Bronchial epithelial cell (primary cell): ENCODE measurements at places on chromosomes 2 and 18. TPM values are rescaled to one million over a fixed set of nuclear protein-coding genes. Genes with fewer than 3 reads are reported as not detected.

DNA sequence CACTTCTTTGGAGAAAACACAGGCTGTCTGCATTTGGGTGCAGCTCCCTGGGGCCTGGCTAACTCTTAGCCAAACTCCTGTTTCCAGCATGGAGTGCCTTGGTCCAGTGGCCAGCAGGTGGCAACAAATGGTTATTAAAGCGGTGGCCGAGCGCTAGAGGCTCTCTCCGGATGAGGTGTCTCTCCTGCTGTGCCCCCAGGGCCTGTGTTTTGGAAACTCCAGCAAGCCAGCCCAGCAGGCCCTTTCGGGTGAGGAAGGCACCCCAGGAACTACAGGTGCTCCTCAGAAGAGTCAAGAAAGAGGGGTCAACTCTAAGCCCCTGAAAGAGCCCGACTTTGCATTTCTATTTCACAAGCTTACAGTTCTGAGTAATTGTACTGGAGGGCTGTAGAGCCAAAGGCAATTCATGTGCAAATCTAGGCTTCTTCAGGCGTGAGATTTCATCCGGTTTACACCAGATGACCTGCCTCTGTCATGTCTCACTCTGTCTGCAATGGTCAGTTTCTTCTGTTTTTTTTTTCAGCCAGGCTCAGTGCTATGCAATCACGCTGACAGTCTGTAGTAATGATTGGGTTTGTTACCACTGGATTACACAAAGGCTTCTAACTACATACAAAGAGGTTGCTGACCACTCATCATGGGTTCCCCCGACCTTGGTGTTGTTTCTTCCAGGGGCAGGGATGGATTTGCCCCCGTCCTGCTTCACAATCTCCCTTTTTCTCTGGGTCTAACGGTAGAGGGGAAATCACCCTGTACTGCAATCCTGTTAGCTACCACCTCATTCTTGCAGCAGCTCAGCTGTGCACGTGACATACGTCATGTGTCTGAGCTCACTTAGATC is 7.6 kb upstream of the CHRNA1 start:
- DNase-seq: peak; percentile 60

- DNase-seq: peak; percentile 88
Observed at GRCh38 chr2:162118166-162119031, 33.6 kb downstream of the GCG start.

DNA sequence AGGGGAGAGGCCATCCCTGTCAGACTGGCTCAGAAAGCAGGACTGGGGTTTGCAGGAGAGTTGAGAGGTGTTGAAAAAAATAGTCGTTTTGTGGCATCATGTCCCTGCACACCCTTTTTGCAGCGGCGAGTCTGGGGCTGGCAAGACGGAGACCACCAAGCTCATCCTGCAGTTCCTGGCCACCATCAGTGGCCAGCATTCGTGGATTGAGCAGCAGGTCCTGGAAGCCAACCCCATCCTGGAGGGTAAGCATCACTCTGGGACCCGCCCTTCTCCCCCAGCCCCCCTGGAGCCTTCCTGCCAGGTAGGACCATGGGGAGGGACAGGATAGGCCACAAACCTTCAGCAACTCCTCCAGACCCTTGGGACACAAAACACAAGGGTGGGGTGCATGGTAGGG is 34.2 kb downstream of the MYO7B start:
- no peak for DNase-seq

- DNase-seq: peak; percentile 1
Observed at GRCh38 chr2:181575650-181576025, 81.3 kb downstream of the CERKL start.

GRCh38 chr2:134324947-134325346 is 71.1 kb downstream of the MGAT5 start:
- DNase-seq: no peak

- DNase-seq: peak; percentile 72
Observed at GRCh38 chr2:146814971-146815370, 1029.9 kb upstream of the ACVR2A start.

- no peak for DNase-seq
Observed at GRCh38 chr2:17030047-17030446, 364.4 kb upstream of the CYRIA start.

GRCh38 chr2:212254339-212254738 is 284.3 kb downstream of the ERBB4 start:
- no peak for DNase-seq

- no peak for DNase-seq
Observed at GRCh38 chr2:17000184-17000482, 334.5 kb upstream of the CYRIA start.

- no peak for DNase-seq
Observed at GRCh38 chr18:58284699-58285448, 240.8 kb downstream of the NEDD4L start.

DNA sequence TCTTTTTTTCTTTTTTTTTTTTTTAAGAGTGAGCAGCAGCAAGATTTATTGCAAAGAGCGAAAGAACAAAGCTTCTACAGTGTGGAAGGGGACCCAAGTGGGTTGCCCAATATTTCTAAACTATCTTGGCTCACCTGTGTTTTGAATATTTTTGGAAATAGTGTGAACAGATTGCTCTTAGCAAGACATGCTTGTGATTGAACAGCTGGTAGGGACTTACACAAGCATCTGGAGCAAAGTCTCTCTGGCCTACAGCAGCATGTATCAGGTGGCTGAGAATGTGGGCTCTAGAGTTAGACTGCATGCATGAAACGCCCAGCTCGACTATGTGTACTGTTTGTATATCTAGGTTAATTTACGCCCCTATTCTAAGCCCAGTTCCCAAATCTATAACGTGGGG is 40.3 kb upstream of the FBXO11 start:
- DNase-seq: no peak

DNA sequence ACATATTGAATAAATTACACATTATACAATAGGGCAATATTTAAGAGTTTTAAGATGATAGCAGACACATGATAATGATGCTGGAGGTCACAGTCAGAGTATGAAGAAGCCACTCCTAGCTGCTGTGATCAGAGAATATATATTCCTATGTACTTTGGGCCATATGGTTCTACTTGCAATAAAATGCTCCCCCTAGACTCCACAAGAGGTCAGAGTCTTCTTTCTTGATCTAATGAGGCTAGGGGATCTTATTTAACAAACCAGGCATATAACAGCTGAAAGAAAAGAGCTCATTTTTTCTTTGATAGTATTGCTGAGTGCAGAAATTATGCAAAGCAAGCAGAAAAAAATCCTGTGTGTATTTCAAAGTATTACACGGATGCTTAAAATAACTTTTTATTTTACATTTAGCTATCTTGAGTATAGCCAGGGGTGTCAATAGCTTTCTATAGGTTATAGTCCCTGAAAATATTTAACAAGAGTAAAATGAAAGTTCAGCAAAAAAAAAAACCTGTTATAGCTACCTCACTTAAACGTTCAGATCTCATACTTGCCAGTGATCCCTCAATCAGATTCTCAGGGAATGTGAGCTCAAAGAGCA is 748.7 kb upstream of the CHAC2 start:
- DNase-seq: peak; percentile 12

DNA sequence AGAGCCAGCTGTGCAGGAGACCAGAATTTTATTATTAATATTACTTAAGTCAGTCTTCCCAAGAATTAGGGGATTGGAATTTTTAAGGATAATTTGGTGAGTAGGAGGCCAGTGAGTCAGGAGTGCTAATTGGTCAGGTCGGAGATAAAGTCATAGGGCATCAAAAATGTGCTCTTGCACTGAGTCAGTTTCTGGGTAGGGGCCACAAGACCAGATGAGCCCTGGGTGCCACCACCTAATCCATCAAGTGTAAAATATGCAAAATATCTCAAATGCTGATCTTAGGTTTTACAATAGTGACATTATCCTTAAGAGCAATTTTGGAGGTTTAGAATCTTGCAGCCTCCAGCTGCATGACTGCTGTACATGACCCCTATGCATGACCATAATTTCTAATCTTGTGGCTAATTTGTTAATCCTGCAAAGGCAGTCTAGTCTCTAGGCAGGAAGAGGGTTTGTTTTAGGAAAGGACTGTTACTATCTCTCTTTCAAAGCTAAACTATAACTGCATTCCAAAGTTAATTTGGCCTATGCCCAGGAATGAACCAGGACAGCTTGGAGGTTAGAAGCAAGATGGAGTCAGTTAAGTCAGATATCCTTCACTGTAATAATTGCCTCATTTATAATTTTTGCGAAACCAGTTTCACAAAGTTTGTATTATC is 215.9 kb downstream of the RNF152 start:
- no peak for DNase-seq

GRHL1 gene
- 25.5 and 85.5 TPM in 2 replicates for total RNA-seq

WNT10A gene
- total RNA-seq: 2.3 and 2.4 TPM in 2 replicates

NPPC gene
- not detected in 2 replicates for total RNA-seq

IL36A gene
- total RNA-seq: 6.3 and 11.5 TPM in 2 replicates

ZC3H6 gene
- 3.4 and 5.6 TPM in 2 replicates for total RNA-seq
